H7 (cell line): ENCODE measurements at places on chromosomes 7 and 10. TPM values are rescaled to one million over a fixed set of nuclear protein-coding genes. Genes with fewer than 3 reads are reported as not detected.

DNA sequence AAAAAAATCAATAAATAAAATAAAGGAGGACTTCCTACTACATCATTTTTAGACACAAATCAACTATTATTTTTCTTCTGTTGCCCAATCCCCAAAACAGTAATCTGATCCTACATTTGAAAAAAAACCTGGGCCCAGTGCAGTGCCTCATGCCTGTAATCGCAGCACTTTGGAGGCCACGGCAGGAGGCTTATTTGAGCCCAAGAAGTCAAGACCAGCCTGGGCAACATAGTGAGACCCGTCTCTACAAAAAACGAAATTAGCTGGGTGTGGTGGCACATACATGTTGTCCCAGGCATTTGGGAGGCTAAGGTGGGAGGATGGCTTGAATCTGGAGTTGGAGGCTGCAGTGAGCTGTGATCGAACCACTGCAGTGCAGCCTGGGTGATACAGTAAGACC lies 2.7 kb upstream of the GTF2I start:
- no peak for DNase-seq

GRCh38 chr7:95205665-95206225 lies 118.6 kb downstream of the PON1 start:
- no peak for DNase-seq

DNA sequence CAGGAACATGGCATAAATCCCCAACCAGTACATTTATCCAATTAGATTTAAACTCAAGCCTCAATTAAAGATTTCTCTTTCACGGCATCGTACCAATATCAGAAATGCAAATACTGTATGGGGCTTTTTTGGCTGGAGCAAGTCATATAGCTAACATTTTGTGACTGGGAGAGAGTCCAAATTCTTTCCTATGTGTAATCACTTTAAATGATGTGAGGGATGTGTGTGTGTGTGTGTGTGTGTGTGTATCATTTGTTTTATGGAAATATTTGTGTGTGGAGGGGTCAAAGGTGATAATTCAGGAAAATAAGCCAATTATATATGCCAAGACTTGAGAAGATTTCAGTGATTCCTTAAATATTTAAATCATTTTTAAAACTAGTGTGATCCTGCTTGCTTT lies 196.6 kb downstream of the TRIL start:
- DNase-seq = no peak

- no peak for DNase-seq
Measured at GRCh38 chr7:140121326-140121725, 55.5 kb downstream of the KDM7A start.

DNA sequence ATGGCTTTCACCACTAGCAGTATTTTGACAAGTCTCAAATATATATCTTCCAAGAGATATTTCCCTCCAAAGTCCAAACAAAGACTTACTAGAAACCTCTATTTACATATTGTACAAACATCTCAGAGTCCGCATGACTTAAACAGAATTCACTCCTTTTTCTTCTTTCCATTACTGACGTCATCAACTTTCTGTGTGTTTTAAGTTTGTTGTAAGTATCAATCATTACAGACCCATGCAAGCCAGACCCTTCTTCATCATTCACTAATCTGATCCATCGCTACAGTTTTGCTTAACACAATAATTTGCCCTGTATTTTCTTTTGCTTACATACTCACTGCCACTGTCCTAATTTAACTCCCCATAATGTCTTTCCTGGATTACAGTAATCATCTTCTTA lies 51.9 kb downstream of the SEMA3A start:
- no peak for DNase-seq

The CALHM1 gene
- 0.07 TPM in 1 of 2 replicates, not detected in the other for total RNA-seq

The DYNC1I1 gene
- total RNA-seq = 1.4 and 1.8 TPM in 2 replicates

The LIPN gene
- not detected in 2 replicates for total RNA-seq

The MGAM2 gene
- total RNA-seq = not detected in 2 replicates

The CPA1 gene
- 0.17 TPM in 1 of 2 replicates, not detected in the other for total RNA-seq

The DNAJC12 gene
- 0.31 and 1.00 TPM in 2 replicates for total RNA-seq
